PC-3 (cell line): ENCODE measurements at places on chromosomes 7 and 10.

- no peak for DNase-seq
Observed at GRCh38 chr7:6709808-6710207, 3.1 kb upstream of the ZNF12 start.

DNA sequence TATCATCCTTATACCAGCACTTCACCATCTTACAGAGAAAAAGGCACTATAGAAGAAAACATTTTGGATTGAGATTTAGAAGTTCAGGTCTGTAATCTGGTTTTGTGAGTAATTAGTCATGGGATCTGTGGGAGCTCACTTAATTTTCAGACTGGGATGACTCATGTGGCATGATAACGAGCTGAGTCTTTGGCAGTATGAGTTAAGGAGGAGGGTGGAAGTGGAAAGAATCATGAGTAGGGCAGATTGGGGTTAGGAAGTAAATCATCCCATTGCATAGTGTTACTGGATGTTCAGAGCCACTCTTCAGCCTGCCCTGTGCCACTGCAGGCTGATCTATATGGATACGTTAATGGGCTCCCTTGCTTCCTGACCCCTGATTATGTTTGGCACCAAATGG lies 64.9 kb downstream of the ZNF92 start:
- peak; percentile 92 for DNase-seq

DNA sequence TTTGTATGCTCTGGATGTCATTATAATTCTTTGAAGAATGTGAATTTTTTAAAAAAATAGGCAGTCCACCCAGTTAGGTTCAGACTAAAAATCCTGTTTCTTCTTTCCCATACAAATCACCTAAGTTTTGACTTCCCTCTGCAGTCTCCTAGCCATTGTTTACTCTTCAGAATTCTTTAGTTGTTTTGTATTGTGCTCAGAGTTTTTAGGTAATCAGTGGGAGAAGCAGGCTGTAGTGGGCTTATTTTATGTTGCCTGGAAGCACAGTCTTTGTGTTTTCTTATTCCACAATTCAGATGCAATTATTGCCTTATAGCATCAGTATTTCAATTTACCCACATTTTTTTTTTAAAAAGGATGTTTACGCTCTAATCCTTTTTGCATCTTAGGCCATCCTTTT lies 94.9 kb downstream of the AKAP9 start:
- DNase-seq: no peak

DNA sequence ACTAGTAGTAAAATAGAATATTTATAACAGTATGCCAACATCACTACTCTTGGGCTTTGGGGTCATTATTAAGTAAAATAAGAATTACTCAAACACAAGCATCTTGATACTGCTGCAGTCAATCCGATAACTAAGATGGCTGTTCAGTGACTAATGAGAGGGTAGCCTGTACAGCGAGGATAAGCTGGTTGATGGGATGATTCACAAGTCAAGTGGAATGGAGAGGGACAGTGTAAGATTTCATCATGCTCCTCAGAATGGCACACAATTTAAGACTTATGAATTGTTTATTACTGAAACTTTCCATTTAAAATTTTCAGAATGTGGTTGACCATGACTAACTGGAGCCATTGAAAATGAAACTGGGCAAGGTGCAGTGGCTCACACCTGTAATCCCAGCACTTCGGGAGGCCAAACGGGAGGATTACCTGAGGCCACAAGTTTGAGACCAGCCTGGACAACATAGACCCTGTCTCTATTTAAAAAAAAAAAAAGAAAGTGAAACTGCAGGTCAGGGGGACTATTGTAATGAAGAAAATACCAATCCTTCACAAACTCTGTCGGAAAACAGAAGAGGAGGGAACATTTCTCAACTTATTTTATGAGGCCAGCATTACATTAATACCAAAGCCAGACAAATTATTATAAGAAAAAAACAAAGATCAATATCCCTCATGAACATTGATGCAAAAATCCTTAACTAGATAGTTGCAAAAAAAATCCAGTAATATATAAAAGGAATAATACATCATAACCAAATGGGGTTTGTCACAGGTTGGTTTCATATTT lies 11.2 kb downstream of the AVL9 start:
- DNase-seq: peak; percentile 39

DNA sequence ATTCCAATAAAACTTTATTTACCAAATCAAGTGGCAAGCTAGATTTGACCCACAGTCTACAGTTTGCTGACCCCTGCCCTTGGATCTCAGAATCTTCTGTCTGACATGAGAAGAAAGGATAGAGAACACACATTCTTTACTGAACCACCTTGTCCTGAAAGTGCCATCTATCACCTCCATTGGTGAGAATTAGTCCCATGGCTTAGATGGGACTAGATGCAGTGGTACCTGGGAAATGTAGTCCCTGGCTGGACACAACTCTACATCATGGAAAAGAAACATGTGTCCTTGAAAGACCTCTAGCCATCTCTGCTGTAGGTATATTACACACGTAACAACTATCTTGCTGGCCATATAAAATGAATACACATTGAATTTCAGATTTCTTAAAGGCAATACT lies 336.2 kb downstream of the LHFPL3 start:
- no peak for DNase-seq

DNA sequence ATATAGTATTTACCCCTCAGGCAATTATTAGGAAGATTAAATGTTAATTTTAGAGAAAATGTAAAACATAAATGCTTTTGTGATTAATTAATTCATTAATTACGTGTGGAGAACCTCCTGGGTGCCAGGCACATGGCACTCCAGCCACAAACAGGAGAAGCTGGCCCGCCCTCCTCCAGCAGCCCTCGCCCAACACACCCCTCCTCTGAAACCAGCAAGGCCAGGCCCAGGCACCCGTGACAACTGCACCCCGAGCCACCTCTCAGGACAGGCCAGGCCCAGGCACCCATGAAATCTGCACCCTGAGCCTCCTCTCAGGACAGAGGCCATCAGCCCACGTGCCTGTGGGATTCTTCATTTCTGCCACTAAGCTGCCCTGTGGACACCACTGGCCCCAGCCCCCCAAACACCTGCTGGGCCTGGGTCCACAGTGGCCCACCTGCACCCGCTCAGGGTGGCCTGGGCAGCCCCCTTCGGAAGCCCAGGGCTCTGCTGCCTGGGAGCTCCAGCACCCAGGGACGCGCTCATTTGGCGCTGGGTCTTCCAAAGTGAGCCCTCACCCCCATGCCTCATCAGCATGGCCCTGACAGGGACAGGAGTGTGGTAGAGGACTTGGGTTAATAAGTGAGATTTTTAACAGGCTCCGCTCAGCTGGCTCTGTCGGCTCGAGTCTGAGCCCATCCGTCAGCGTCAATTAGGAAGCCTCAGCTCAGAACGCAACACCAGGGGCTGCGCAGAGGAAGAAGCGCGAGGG lies 482.1 kb downstream of the DNAJB6 start:
- DNase-seq: no peak

DNA sequence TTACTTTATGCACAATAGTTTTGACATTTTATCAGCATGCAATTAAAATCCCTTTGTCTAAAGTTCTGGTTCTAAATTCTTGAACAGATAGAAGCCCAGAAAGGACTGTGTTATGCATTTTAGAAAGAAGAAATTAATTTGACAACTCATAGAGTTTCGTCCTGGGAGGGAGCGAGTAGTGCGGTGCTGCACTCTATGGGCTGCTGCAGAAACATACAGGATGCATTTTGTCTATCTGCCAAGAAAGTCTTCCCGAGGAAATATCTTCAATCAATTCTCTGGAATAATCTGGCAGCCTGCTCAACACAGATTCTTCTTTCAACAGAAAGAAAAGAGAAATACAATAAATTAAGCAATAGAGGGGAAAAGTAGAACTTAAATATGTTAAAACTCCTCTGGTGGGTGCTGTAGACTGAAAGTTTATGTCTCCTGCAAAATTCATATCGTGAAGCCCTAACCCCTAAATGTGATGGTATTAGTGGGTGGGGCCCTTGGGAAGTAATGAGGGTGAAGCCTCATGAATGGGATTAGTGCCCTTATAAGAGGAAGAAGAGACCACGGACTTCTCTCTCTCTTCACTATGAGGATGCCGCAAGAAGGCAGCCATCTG lies 39.0 kb upstream of the IFRD1 start:
- peak; percentile 60 for DNase-seq

DNA sequence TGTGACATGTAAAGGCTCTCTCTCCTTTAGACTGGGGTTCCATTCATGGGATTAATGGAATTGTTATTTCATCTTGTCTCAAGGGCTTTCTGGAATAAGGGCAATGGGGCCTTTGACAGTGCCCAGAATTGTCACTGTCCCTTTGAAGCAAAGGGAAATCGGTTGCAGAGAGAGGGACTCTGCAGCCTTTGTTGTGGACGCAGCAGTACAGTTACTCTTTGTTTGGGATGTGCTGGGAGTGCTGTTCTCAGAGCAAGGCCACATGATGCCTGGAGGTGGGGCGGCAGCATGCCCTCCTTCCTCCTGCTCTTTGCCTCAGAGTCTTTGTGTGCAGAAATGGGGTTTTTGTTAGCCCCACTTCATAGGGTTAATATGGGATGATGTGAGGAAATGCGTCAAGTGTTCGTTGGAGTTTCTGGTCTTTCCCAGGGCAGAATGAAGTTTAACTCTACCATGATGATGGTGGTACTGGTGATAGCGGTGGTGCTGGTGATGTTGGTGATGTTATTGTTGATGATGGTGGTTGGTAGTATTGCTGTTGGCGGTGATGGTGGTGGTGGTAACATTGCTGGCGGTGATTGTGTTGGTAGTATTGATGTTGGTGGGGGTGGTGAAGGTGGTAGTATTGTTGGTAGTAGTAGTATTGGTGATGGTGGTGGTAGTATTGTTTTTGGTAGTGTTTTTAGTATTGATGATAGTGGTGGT lies 45.3 kb downstream of the DOCK1 start:
- no peak for DNase-seq

DNA sequence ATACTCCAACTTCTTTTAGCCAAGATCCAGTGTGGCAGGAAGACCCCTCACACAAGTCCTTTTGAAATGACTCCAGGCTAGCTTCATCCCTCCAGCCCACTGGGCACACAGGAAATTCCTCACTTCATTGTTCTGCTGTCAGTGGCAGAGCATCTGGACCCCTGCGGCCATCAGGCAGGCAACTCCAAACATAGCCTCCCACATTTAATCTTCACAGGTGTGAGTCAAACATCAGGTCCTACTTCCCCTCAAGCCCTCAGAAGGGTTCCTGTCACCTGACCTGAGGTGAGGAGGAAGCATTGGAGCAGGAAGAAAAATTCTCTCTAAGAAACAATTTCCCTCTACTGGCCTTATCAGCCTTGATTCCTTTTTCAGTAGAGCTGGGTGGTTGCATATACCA lies 51.1 kb upstream of the C1GALT1 start:
- no peak for DNase-seq

DNA sequence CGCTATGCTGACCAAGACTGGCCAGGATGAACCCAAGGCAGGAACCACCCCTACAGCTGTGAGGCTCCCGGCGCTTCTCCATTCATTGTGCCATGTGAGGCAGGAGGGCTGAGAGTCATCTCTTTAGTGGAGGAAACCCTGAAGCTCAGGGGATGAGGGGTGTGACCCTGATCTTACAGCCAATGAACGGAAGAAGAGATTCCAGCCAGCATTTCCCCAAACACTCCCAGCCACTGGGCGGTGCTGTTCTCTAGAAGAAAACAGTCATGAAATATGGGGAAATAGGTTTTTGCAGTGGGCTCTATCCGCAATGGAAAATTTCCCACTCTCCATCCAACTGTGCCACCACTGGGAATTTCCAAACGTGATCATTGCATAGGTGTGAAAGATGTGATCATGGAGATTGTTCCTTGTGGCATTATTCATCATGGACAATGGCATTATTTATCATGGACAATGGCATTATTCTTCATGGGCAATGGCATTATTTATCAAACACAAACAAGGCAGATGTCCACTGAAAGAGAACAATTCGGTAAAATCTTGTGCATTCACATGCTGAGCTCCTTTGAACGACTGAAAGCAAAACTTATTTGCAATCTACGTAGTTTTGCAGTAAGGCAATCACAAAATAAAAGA lies 14.0 kb upstream of the SLC18A2 start:
- peak; percentile 56 for DNase-seq

DNA sequence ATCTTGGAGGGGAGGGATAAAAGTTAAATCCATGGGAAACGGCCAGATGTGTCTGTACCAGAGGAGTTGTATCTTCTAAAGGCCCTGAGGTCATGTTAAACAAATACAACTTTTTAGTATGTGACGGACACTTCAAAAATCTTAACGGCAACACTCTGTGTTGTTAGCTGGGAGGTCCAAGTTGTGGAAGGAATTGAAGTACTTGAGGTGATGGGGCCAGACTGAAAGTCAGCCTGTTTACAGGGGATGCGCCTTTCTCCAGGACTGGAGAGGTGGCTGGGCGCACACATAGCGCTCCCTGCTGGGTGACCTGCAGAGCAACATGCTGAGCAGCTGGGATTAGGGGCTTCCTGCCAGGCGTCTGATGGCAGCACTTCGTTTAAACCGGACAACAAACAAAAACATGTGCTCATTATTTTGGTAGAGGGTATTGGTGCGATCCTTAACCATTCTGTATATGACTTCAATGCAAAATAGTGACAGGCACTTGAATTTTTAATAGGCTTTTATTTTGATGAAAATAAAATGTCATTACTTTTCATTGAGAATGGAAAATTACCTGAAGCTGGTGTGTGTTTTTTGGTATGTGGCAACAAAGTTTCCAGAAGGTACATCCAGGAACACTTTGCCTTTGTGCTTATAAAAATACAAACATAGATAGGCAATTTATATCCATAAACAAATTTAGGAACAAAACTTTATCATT lies 198.2 kb downstream of the MLLT10 start:
- DNase-seq: peak; percentile 34

DNA sequence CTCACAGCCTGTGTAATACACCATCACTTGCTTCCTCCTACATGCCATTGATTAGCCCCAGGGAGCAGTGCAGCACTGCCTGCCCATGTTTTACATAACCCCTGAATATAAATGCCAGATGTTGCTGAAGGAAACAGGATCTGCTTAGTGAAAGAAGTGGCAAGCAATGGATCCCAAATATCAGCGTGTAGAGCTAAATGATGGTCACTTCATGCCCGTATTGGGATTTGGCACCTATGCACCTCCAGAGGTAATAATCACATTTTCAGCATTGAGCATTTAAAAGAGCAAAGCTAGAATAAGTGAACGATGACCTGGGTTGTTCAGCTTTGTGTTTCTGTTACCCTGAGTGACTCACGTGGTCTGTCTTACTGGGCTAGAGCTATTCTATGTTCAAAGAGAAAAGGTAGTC lies at the start of gene AKR1C4:
TSS of gene AKR1C4 (plus strand) at position 136 of the 412 bp plus-strand sequence. CDS start at position 167, 31 bp downstream.
- no peak for DNase-seq

DNA sequence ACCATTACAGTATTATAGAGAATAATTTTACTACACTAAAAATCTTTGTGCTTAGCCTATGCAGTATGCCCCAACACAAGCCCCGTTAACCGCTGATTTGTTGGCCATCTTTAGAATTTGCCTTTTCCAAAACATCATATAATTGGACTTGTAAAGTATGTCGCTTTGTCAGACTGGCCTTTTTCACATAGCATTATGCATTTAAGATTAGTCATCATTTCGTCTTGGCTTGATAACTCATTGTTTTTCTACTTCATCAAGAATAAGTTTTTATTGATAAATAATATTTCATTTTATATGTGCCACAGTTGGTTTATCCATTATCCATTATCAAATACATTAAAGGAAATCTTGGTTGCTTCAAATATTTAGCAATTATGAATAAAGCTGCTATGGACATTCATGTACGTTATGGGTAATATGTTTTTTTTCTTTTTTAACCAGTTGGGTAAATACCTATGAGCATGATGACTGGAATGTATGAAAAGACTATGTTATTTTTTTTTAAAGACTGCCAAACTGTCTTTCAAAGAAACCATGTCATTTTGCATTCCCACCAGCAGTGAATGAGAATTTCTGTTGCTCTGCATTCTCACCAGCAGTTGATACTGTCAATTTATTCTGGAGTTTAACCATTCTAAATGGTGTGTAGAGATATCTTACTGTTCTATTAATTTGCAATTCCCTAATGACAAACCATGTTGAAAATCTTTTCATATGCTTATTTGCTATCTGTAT lies 273.1 kb upstream of the KCND2 start:
- no peak for DNase-seq
